Right renal cortex interstitium (tissue), 3 donors: ENCODE measurements at places on chromosomes 11 and 22. TPM values are rescaled to one million over a fixed set of nuclear protein-coding genes. Genes with fewer than 3 reads are reported as not detected.

DNA sequence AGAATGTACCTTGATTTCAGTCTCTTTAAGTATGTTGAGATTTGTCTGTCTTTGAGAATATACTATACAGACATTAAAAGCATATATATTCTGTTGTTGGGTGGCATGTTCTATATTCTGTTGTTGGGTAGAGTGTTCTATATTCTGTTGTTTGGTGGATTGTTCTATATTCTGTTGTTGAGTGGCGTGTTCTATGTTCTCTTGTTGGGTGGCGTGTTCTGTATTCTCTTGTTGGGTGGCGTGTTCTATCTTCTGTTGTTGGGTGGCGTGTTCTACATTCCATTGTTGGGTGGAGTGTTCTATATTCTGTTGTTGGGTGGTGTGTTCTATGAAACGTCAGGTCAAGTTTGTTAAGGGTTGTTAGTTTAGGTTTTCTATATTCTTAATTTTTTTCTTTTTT, 27.1 kb upstream of the CTTN start:
- DNase-seq: no peak

The GRIK4 gene
- polyA plus RNA-seq: 0.93 TPM

The OR4C5 gene
- polyA plus RNA-seq: not detected

GRCh38 chr11:32288276-32288675, 147.1 kb downstream of the WT1 start:
- DNase-seq: no peak

- no peak for DNase-seq
Measured at GRCh38 chr11:134818516-134818915, 406.5 kb upstream of the B3GAT1 start.

The NTM gene
- 43.6 TPM for polyA plus RNA-seq

The DDX17 gene
- polyA plus RNA-seq: 879 TPM

- DNase-seq: no peak
Measured at GRCh38 chr11:134575504-134576230, 163.6 kb upstream of the B3GAT1 start.

- DNase-seq: no peak
Measured at GRCh38 chr11:66457826-66458225, 8.9 kb upstream of the PELI3 start.
